ENCODE measurements at places on chromosomes 2 and 18. TPM values are rescaled to one million over a fixed set of nuclear protein-coding genes. Genes with fewer than 3 reads are reported as not detected.

DNA sequence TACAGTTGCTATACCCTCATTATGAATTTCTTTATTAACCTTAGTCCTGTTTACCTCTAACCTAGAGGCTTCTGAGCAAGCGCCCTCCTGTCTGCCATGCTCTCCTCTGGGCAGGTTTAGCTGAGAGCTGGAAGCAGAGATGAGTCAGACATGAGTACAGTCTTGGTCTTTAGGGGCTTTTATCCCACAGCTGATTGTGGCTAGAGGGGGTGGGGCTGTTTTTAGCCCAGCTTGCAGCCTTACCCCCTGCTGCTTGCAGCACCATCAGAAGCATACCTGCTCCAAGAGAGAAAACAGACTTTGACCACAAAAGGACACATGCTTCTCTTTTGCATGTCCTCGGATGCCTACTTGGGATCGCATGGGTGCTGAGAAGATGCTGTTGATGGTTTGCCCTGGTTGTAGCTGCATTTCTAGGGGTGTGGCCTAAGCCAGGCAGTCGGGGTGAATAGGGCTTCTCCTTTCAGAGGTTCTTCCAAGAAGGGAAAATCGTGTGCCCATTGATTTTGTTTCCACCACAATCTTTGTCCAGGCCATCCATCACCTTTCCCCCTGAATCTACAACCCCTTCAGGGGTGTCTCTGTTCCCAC is 115.0 kb upstream of the LGALSL start:
- DNase-seq = no peak

DNA sequence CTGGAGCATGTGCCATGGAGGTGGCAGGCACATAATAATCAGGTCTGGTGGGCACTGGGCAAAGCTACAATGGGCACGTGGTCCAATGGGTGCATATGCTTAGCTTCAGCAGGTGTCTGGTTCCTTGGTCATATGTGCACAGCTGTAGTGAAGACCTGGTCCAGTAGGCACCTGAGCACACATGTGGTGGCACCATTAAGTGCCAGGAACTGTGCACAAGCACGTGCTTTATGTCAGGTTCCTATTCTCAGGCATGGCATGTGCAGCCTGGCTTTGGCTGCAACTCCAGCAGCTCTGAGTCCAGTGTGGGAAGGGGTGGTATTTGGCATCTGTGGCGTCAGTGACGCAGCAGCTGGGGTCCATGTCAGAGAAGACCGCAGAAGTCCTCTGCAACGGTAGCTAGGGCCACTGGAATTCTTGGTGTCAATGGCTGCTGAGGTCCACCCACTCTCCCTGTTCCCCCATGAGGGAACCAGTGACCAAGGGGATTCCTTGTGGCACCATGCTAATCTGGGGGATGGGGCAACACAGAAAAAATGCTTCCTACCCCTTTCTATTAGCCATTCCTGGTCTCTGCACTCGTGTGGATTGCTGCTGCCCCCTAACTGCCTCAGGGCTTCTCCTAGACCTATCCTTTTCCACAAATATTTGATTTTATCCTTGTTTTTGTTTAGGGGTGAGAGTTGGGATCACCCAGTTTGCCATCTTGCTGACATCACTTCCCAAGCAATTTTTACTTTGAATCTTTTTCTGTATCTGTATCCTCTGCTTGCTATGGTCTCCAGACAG is 262.9 kb upstream of the MAP2 start:
- no peak for DNase-seq

Gene NAB1
- 62.3 TPM for total RNA-seq

- DNase-seq = no peak
Observed at GRCh38 chr2:46302005-46302695, 4.9 kb downstream of the EPAS1 start.

Gene CAPN13
- total RNA-seq = 0.84 TPM

DNA sequence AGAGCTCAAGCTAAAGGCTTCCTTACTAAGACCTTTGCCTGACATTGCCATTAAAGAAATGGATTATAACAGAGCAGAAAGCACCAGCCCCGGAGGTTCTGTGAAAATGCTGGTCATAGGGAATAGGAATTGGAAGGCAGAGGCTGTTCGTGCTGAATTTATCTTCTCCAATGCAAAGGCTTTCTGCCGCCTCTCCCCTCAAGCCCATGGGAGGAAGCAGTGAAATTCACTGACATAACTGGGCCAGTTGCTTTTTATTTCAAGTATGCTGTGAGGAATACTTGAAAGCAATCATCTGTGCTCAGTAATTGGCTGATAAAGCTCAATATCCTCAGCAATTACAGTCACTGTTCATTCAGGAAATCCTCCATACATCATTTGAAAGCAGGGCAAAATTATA is 85.4 kb upstream of the LINC00305 start:
- DNase-seq = no peak

Gene LINC00305
- not detected for total RNA-seq

Gene WDPCP
- 47.4 TPM for total RNA-seq

DNA sequence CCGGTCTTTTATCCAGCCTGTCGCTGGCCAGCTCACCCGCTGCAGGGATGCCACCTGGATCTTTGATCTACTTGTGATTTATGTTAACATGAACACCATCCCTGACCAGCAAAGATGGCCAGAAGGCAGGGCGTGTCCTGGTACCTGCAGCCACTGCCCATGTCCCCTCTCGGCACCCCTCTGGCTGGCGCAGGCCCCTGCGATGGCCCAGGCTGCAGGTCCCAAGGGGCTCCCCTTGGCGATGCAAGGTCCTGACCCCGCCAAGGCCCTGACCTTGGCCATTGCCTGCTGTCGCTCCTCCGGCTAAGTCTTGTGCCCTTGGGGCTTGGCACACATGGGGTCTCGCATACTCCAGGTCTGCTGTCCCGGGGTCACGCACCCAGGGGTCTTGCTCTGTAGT is 214.9 kb downstream of the TWIST2 start:
- DNase-seq = no peak

Gene ATP8B1
- 8.9 TPM for total RNA-seq
